Memory B cell (primary cell): ENCODE measurements at places on chromosomes 7 and 10.

- peaks cover 4% of the 10 kb centered on the region for H3K27me3 ChIP-seq
- no peak overlapping the region for H3K4me3 ChIP-seq
- H3K36me3 ChIP-seq: peaks cover 4% of the 10 kb centered on the region
- DNase-seq: no peak
- no peaks in the 10 kb centered on the region for H3K4me1 ChIP-seq
These were observed 24.6 kb downstream of the BRI3 start for GRCh38 chr7:98305951-98306535.

DNA sequence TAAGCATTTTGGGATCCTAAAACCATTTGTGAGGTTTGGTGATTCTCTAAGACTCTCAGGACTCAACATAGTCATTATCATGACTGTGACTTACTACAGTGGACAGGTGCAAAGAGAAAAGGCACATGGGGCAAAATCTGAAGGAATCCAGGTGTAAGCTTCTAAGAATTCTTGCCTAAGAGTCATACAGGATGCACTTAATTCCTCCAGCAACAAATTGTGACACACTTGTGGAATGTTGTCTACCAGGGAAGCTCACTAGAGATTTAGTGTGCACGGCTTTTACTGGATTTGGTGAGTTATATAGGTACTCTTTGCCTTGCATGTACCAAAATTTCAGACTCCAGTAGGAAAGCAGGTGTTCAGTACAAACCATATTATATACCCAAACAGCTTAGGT is 47.9 kb downstream of the WAC start:
- DNase-seq: no peak
- peaks cover 28% of the 10 kb centered on the region for H3K4me1 ChIP-seq
- no peaks in the 10 kb centered on the region for H3K27me3 ChIP-seq
- H3K4me3 ChIP-seq: no peak overlapping the region

- DNase-seq: no peak
- no peak overlapping the region for H3K27ac ChIP-seq
- H3K4me3 ChIP-seq: no peak overlapping the region
- H3K27me3 ChIP-seq: no peaks in the 10 kb centered on the region
- H3K4me1 ChIP-seq: no peaks in the 10 kb centered on the region
These were observed 262.2 kb downstream of the BAMBI start for GRCh38 chr10:28939281-28940157.

DNA sequence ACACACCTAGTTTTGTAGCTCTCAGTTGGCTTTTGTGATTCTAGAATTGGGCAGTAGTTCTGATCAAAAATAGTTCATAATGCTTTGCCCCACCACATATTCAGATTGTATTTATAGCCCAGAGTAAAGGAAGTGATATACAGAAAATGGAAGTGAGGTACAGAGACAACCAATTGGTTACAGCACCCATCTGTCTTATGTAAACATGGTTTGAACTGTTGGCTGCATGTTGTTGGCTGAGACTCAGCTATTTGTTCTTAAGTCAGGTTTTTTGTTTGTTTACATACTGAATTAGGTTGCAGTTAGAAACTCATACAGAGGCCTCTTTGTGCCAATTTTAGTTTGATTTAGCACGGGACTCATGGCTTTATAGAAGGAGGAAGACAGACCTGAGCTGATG is 158.9 kb upstream of the GPR26 start:
- H3K27me3 ChIP-seq: no peaks in the 10 kb centered on the region
- no peaks in the 10 kb centered on the region for H3K36me3 ChIP-seq
- no peak for DNase-seq

GRCh38 chr10:34075254-34075926 is 739.7 kb downstream of the PARD3 start:
- H3K4me3 ChIP-seq: no peak overlapping the region
- H3K36me3 ChIP-seq: no peaks in the 10 kb centered on the region
- no peak overlapping the region for H3K27ac ChIP-seq

DNA sequence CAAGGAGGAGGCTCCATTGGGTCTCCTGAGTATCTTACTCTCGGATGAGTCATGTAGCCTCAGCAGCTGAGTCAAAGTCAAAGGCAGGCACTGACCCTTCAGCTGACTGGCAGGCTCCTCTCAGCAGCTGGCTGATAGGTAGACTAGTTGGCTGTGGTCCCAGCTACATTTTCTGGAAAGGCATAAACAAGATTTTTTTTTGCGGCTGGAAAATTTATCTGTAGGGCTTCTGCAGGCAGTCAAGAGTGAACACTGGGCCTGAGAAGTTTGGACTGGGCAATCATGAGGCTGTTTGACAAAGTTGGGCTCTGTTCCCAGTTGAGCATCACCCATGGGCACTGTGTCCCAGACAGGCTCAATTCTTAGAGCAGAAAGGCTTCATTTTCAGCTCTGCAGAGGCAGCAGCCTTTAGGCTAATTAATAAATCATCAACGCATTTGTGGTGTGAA is 796.2 kb downstream of the CCSER2 start:
- H3K27ac ChIP-seq: no peak overlapping the region
- no peaks in the 10 kb centered on the region for H3K36me3 ChIP-seq
- no peak overlapping the region for H3K4me3 ChIP-seq
